ENCODE measurements at places on chromosomes 6 and 20.

- DNase-seq: no peak
Measured at GRCh38 chr6:53112871-53113270, 35.8 kb downstream of the GCM1 start.

DNA sequence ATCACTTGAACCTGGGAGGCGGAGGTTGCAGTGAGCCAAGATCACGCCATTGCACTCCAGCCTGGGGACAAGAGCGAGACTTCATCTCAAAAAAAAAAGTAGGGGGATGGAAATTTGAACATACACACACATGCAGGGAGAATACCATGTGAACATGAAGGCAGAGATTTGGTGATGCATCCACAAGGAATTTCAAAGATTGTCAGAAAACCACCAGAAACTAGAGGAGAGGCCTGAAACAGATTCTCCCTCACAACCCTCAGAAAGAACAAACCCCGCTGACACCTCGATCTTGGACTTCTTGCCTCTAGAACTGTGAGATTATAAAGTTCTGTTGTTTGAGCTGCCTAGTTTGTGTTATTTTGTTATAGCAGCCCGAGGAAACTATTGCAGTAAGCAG is 125.5 kb downstream of the GPX5 start:
- DNase-seq: no peak

- no peak for DNase-seq
Measured at GRCh38 chr6:128069188-128069587, 168.3 kb upstream of the THEMIS start.

DNA sequence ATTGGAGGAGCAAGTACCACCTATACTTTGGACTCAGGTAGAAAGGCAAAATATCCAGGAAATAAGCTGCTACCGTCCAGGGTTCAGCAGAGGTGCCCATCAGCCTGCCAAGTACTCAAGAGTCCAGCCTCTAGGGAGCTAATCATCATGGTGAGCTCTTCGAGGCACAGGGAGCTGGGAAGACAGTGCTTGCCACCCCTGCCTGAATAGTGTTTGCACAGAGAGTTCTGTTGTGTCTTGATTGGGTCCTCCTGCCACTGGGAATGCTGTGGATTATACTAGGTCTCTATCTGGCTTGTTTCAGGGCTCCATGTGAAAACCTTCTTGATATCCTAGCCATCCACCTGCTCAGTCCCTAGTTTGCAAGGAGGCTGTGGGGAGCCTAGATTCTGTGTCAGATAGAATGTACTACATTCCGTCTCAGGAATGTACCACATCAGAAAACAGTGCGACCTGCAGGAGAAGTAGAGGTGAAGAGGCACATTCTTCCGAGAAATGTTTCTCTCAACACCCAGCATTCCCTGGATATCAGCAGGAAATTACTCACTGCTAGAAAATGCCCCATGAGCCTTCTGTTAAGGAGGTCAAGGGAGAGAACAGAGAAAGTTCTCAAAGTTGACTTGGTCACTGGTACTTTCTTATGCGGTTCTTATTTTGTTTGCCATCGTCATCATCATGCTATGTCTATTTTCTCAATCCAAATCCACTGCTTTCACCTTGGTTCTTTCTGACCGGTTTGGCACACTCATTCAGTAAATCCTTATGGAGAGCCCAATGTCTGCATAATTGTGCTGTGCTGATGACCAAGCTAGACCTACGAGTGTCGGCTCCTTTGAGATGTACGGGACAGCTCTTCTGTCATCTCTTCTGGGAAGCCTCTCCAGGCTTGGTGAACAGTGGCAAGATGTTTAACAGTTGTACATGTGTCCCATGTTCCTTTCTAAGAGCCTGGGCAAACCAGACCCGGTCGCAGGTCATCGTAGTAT is 30.7 kb downstream of the PTPN1 start:
- DNase-seq: no peak

GRCh38 chr6:37990762-37991525 is 171.4 kb downstream of the ZFAND3 start:
- DNase-seq: no peak

GRCh38 chr20:33261465-33261864 is 21.5 kb upstream of the BPIFB1 start:
- DNase-seq: no peak

GRCh38 chr6:41759905-41760579 is 12.8 kb upstream of the PGC start:
- no peak for DNase-seq

DNA sequence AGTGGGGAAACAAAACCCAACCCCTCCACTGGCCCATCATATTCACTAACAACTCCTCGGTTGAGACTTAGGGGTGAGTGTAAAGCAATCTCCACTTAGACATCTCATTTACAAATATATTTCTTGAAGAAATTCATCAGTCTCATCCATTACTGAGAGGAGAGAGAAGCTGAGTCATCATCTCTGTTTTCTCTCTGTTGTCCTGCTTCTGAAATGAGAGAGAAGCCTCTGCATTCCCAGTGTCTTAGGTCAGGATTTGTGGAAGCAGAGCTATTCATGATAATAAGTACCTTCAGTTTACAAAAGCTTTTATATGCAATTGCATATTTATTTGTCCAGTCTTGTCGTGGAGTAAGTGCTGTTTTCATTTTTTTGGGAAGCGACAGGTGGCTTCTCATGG is 879 bp downstream of the MEP1A start:
- no peak for DNase-seq

- peak; percentile 95 for DNase-seq
Measured at GRCh38 chr20:63475209-63475608, 2.8 kb upstream of the KCNQ2 start.

DNA sequence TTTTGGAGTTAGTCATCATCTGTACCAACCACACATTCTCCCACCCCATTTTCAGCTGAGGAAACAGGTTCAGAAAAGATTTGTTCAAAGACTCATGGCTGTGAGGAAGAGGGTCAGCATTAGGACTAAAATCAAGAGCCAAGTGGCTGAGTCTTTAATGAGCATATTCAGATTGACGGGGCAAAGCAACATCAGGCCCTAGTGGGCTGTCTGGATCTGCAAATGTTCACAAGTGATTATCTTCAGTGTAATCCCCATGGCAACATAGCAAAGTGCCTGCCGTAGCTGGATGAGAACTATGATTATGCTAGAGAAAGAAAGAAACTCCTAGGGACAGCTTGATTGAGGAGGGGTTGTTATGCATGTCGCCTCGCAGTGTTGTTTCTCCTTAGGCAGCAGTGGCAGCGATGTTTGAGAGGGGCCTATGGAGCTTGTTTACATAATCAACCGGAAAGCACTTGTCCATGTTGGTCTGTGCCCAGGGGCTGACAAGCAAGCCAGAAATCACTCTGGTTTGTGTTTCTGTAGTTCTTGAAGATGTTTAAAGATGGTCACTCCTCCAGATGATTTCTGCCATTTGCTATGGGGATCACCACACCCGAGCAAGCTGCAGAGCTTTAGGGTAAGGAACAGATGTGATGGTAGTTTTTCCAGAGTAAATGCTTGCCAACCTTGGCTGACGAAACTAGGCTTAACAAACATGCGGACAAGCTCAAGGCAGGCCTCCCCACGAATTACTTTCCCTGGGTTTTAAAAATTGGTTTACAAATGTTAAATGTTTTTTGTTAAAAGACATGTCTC is 124.3 kb upstream of the MLIP start:
- no peak for DNase-seq

- no peak for DNase-seq
Measured at GRCh38 chr6:95292011-95292410, 285.3 kb upstream of the MANEA start.

GRCh38 chr20:40502576-40502975 is 186.5 kb downstream of the MAFB start:
- DNase-seq: no peak

Data from H7 (cell line).